ENCODE measurements at places on chromosomes 13 and 19. TPM values are rescaled to one million over a fixed set of nuclear protein-coding genes. Genes with fewer than 3 reads are reported as not detected.

- no peaks in the 10 kb centered on the region for H3K27me3 ChIP-seq
- H3K36me3 ChIP-seq: no peaks in the 10 kb centered on the region
- H3K27ac ChIP-seq: no peak overlapping the region
Observed at GRCh38 chr13:36717966-36718545, 44.2 kb downstream of the SERTM1 start.

DNA sequence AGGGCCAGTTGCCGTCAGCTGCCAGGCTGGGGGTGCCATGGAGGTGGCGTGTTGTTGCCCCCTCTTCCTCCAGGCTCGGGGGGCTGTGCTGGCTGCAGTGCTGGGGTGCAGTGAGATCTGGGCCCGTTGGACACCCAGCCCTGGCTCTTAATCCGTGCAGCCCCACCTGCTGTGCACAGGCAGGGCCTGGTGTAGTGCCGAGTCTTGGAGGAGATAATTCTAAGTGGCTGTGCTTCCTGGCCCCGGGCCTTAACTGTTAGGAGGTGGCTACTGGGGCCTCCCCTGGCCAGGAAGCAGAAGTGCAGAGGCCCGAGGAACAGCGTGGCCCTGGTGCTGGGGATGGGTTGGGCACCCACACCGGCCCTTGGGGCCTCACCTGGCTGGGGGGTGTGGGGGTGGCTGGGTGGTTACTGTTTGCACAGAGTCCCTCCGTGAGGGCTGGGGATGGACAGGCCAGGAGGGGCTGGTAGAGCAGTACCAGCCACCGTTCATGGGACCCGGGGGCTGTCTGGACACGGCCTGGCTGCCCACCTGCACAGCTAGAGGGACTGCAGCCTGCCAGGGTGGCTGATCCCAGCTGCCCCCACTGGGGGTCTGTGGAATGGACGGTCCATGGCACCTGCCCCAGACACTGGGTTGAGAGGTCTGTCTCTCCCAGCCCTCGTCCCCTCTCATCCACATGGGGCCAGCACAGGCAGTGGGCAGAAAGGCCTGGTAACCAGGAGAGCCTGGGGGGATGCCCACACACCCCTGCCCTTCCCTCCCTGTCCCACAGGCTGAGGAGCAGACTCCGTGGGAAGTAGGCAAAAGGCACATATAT lies 3.3 kb downstream of the GPX4 start:
- no peak overlapping the region for H3K27ac ChIP-seq
- peaks cover 28% of the 10 kb centered on the region for H3K4me1 ChIP-seq
- no peaks in the 10 kb centered on the region for H3K36me3 ChIP-seq
- no peak for DNase-seq
- H3K4me3 ChIP-seq: no peak overlapping the region

DNA sequence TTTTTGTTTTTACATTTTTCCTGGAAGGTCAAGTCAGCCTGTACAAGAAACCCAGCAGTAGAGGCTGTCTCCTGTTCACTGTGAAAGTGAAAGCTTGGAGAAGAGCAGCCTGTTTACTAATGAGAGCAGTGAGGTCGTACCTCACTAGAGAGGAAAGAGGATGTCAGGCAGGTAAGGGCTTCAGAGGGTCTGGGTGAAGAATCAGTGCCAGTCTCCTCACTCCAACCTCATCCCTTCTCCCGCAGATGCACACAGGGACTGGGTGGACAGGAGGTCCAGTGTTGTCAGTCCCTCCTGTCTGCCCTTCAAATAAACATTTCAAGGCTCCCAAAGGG lies 462.5 kb downstream of the KLF5 start:
- H3K27me3 ChIP-seq: no peaks in the 10 kb centered on the region
- no peaks in the 10 kb centered on the region for H3K36me3 ChIP-seq
- DNase-seq: no peak
- no peaks in the 10 kb centered on the region for H3K4me1 ChIP-seq
- no peak overlapping the region for H3K4me3 ChIP-seq
- H3K27ac ChIP-seq: no peak overlapping the region

DNA sequence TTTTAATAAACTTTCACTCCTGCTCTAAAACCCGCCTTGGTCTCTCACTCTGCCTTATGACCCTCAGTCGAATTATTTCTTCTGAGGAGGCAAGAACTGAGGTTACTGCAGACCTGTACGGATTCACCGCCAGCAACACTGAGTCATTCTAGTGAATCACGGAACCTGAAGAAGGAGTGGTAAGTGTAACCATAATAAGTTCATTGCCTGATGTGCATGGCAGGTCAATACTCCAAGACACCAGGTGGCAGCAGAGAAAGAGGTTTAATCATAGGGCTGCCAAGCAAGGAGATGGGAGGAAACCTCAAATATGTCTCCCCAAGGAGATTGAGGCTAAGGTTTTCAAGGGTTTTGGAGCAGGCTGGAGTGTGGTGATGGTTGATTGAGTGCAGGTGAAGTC lies 204.3 kb upstream of the IPO5 start:
- DNase-seq: no peak
- H3K36me3 ChIP-seq: no peaks in the 10 kb centered on the region
- H3K27me3 ChIP-seq: no peaks in the 10 kb centered on the region
- H3K27ac ChIP-seq: no peak overlapping the region
- no peak overlapping the region for H3K4me3 ChIP-seq

- no peak for DNase-seq
- no peaks in the 10 kb centered on the region for H3K36me3 ChIP-seq
- H3K27ac ChIP-seq: no peak overlapping the region
- H3K4me1 ChIP-seq: no peaks in the 10 kb centered on the region
- H3K4me3 ChIP-seq: no peak overlapping the region
Observed at GRCh38 chr13:110580800-110581199, 19.3 kb upstream of the RAB20 start.

GRCh38 chr13:27259831-27260230 lies 8.5 kb downstream of the RPL21 start:
- no peak overlapping the region for H3K4me3 ChIP-seq
- H3K27me3 ChIP-seq: no peaks in the 10 kb centered on the region
- H3K36me3 ChIP-seq: peaks cover 18% of the 10 kb centered on the region
- DNase-seq: no peak
- H3K4me1 ChIP-seq: no peaks in the 10 kb centered on the region
- peak overlapping the region; percentile 6 for H3K27ac ChIP-seq

GRCh38 chr13:111383591-111384440 lies 63.4 kb downstream of the TEX29 start:
- H3K4me1 ChIP-seq: no peaks in the 10 kb centered on the region
- H3K27ac ChIP-seq: no peak overlapping the region
- no peak overlapping the region for H3K4me3 ChIP-seq
- no peaks in the 10 kb centered on the region for H3K36me3 ChIP-seq
- peaks cover 4% of the 10 kb centered on the region for H3K27me3 ChIP-seq

DNA sequence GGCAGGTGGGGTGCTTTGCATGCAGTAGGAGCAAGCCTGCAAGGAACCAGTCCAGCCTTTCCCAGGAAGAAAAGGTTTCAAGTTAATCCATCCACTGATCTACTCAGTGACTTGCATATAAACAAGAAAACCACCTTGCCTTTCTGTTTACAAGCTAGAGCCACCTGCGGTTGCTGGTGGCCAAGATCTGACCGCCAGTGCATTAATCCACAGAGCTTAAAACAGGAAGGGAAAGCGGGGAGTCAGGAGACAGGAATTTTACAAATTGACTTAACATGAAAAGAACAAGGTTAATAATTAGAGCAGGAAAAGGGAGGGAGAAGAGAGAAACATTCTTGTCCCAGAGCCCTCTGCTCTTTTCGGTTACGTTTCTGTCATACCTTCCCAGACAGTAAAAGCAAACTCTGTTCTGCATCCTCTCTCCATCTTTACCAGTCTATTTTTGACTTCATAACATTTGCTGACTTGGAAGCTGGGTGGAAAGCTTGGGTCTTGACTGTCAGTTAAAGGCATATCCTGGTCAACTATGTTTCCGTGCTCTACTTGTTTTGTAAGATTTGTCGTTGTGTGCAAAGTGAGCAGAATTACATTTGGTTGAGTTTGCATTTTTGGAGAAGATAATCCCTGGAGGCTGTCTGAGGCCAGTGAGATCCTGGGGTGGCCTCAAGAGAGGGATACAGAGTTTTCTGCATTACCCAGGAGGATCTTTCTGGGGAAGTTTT lies 760.6 kb downstream of the EFNB2 start:
- H3K27ac ChIP-seq: no peak overlapping the region
- peaks cover 6% of the 10 kb centered on the region for H3K4me1 ChIP-seq
- H3K36me3 ChIP-seq: no peaks in the 10 kb centered on the region
- DNase-seq: peak; percentile 34

ZNF112 gene
- 11.3 TPM for total RNA-seq

FFAR1 gene
- 0.37 TPM for total RNA-seq

CCDC97 gene
- total RNA-seq: 39.9 TPM

OR7C1 gene
- not detected for total RNA-seq

Measured in lung (tissue), 17 donors.